Fibroblast of villous mesenchyme (primary cell): ENCODE measurements at places on chromosomes 16 and 17.

GRCh38 chr16:68387301-68387700, 61.0 kb downstream of the SMPD3 start:
- DNase-seq, result no peak

DNA sequence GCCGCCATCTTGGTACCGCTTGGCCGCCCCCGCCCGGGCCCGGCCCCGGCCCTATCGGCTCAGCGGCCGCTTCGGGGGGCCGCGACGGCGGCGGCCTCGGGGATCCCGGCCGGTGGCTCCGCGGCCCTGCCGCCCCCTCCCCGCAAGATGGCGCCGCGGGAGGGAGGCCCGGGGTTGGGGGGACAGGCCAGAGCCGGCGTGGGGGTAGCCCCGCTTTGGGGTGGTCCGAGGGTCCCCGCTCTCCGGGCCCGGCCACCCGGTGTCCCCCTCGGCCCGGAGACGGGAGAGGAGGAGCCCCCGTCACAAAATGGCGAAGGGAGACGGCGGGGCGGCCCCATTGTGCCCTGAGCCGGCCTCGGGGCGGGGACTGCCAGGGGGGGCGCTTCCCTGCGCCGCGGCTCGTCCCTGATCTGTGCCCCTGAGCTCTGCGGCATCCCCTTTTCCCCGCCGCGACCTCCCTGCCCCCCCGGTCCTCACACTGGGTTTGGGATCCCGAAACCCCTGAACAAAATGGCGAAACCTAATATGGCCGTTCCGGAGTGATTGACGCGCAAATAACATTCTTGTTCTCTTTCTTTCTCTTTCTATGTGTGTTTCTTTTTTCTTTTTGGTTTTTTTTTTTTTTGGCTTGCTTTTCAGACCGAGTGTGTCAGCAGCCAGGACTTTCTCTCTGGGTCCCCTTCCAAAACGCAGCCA, 986 bp downstream of the HAPSTR1 start:
- peak; percentile 25 for DNase-seq

DNA sequence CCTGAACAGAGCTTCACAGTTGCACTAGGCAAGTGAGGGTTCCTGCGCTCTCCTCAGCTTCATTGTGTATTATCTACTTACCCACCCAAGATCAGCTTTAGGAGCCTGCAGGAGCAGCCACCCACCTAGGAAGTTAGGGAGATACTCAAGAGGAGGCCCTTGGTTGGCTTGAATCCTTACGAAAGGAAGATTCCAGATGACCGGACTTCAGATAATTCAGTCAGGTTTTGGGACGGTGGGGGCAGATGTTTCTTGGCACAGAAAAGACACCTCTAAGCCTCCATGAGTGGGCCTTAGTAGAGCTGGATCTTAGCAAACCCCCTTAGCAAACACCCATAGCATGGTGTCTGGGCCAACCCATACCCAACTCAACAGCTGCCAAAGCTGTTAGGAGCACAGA, 2.4 kb upstream of the CBFB start:
- no peak for DNase-seq

- no peak for DNase-seq
These were observed 8.2 kb downstream of the CORO6 start for GRCh38 chr17:29614349-29615047.

- DNase-seq, result peak; percentile 92
These were observed 1.2 kb upstream of the METTL26 start for GRCh38 chr16:637081-638018.
